ENCODE measurements at places on chromosomes 7 and 10. TPM values are rescaled to one million over a fixed set of nuclear protein-coding genes. Genes with fewer than 3 reads are reported as not detected.

Gene CHAT
- polyA plus RNA-seq = not detected

DNA sequence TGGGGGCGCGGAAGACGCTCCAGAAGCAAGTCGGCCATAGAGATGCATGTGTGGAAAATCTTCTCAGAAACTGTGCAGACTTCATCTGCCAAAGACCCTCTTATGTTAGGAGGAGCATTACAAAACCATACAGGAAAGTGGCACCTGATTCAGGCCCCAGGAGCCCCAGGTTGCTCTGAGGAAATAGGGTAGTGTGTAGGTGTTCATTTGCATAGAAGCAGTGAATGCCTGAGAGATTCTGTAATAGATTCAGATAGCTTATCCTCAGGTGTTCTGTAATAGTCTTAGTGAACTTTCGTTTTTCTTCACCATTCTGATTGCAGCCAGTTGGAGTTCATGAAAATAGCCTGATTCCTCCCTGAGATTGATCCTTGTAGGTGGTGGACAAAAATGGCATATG is 106.4 kb upstream of the GJD4 start:
- peak; percentile 5 for DNase-seq

DNA sequence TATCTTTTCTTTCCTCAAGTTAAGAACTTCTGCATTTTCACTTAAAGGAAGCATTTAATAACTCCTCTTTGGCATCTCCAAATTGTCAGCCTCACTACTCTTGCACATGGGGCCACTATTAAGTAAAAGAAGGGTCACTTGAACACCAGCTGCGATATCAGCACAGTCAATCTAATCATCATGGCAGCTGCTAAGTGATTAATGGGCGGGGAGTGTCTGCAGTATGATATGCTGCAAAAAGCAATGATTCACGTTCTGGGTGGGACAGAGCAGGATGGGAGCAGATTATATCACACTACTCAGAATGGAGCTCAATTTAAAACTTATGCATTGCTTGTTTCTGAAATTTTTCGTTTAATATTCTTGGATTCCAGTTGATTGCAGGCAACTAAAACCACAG is 447.4 kb upstream of the PFKP start:
- no peak for DNase-seq

GRCh38 chr7:1516586-1517251 is 12.5 kb upstream of the INTS1 start:
- DNase-seq = no peak

GRCh38 chr7:5649641-5650040 is 131.8 kb downstream of the RNF216 start:
- no peak for DNase-seq

DNA sequence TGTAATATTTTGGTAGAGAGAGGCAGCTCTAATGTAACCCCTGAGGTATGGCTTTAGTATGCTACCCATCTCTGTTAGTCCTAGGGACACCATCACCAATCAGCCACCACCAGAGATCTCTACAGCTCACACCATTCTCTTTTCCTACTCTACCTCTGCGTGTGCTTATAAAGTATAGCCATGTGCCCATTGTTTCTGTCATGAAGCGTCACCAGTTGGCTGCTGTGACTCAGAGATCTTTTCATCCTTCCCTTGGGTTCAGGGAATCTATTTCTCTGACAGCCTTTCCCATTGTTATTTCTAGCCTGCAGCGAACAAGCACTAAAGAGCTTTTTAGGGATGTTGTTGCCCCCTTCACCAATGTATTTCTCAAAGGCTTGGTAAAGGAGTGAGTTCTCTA is 103.3 kb downstream of the TPST1 start:
- DNase-seq = no peak

DNA sequence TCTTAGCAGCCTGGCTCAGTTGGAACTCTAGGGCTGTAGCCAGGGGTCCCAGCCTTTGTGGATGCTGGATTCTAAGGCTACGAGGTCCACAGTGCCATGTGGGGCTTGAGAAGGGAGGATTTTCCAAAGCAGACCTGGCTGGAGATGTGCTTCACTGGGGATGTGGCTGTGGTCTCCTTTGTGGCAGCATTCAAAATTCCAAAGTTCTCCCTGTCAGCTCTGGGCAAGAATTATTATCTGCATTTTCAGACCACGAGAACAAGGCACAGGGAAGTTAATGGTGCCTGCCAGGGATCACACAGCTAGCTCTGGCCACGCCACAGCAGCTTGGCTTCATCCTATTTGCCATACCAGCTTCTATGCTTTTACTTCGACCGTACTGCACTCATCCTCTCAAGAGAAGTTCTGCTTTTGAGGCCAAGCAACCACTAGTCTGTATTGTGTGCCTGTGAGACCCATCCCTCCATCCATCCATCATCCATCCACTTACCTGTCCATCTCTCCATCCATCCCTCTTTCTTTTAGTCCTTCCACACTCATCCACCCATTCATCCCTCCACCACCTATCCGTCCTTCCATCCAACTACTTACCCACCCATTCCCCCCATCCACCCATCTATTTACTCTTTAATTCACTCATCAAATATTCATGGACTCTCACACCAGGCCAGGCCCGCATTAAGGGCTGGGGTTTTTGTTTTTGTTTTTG is 71.5 kb downstream of the ZMIZ1 start:
- DNase-seq = no peak

DNA sequence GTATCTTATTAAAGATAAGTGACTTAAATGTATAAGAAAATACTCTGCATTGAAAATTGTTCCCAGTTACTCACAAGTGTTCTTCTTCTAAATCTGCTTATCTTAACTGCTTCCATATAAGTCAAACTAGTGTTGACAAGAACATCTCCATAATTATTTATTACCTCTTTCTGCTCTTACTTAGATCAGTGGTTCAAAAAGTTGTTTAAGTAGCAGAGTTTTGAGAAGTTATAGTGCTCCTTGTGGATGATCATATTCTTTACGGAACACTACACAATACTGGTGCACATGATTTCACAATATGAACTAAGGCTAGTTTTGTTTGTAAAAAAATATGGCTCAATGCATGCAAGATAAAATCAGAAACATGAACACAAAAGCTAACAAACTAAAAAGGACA is 168.4 kb downstream of the SEMA3D start:
- no peak for DNase-seq
